ENCODE measurements at places on chromosomes 3 and 15. TPM values are rescaled to one million over a fixed set of nuclear protein-coding genes. Genes with fewer than 3 reads are reported as not detected.

Gene CLDN16
- total RNA-seq, result 1.8 TPM

DNA sequence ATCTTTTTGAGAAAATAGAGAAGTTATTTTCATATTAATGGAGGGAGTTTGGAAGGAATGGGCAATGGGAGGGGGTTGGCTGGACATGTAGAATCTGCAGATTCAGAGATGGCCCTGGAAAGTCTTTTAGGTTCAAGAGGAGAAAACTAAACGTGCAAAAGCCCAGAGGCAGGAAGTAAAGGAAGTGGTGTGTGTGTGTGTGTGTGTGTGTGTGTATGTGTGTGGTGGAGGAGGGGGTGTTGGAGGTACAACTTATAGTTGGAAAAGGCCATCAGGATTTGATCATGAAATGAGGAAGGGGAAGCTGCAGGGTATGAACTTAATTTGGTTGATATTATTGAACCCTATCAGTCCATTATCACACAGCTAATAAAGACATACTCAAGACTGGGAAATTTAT, 5.6 kb upstream of the LPP start:
- no peak for DNase-seq
- no peaks in the 10 kb centered on the region for H3K4me1 ChIP-seq
- no peak overlapping the region for H3K4me3 ChIP-seq
- H3K27me3 ChIP-seq, result no peaks in the 10 kb centered on the region

Gene LYZL4
- total RNA-seq, result not detected

GRCh38 chr3:40329071-40329470, 19.6 kb downstream of the EIF1B start:
- DNase-seq, result no peak
- H3K27me3 ChIP-seq, result no peaks in the 10 kb centered on the region
- no peak overlapping the region for H3K27ac ChIP-seq

- H3K4me1 ChIP-seq, result no peaks in the 10 kb centered on the region
- DNase-seq, result no peak
- no peak overlapping the region for H3K27ac ChIP-seq
- H3K4me3 ChIP-seq, result no peak overlapping the region
- H3K27me3 ChIP-seq, result no peaks in the 10 kb centered on the region
Measured at GRCh38 chr3:94362393-94362792, 299.5 kb downstream of the NSUN3 start.

GRCh38 chr3:193095366-193095765, 145.7 kb upstream of the PLAAT1 start:
- no peaks in the 10 kb centered on the region for H3K27me3 ChIP-seq
- DNase-seq, result peak; percentile 5
- no peaks in the 10 kb centered on the region for H3K36me3 ChIP-seq
- no peak overlapping the region for H3K4me3 ChIP-seq

DNA sequence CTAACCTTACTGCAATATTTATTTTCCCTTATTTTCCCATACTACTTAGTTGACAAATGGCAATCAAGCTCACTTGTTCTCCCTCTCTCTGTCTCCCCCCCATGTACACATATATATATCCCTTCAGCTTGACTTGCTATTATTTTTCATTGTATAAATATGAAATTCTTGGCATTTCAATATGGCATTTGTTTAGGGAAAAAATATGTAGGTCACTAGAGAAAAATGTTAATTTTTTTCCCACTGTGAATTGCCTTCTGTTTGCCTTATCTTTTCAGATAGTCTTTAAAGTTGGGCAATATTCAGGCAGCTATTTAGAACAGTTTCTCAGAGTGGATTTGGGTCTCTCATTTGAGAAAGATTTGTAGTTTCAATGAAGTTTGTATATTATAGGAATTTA, 62.8 kb upstream of the UTS2B start:
- H3K27me3 ChIP-seq, result no peaks in the 10 kb centered on the region
- H3K4me3 ChIP-seq, result no peak overlapping the region
- no peak for DNase-seq
- H3K27ac ChIP-seq, result no peak overlapping the region

DNA sequence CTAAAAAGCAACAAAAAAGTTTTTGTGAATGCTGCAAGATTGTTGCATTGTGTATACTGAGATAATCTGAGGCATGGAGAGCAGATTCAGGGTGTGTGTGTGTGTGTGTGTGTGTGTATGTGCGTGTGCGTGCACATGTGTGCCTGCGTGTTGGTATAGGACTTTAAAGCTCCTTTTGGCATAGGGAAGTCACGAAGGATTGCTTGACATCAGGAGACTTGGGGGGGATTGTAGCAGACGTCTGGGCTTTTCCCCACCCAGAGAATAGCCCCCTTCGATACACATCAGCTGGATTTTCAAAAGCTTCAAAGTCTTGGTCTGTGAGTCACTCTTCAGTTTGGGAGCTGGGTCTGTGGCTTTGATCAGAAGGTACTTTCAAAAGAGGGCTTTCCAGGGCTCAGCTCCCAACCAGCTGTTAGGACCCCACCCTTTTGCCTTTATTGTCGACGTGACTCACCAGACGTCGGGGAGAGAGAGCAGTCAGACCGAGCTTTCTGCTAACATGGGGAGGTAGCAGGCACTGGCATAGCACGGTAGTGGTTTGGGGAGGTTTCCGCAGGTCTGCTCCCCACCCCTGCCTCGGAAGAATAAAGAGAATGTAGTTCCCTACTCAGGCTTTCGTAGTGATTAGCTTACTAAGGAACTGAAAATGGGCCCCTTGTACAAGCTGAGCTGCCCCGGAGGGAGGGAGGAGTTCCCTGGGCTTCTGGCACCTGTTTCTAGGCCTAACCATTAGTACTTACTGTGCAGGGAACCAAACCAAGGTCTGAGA, 4.7 kb downstream of the BHLHE40 start:
- peak overlapping the region; percentile 96 for H3K4me3 ChIP-seq
- H3K27ac ChIP-seq, result peak overlapping the region; percentile 39
- peaks cover 11% of the 10 kb centered on the region for H3K36me3 ChIP-seq
- DNase-seq, result peak; percentile 51

DNA sequence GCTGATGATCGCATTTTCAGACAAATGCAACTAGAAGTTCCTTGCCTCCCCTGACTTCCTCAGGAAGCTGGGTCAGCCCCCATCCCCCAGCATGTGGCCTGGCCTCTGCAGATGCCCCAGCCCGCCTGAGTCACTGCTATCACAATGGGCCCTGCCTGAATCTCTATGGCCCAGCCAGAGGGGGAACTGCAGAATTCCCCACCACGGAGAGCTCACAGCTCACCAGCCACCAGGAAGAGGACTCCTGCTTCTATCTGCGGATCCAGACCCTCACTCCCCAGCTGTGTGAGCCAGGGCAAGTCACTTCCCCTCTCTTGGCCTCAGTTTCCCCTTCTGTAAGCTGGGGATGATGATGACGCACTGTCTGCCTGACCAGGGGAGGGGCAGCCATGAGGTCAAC, 6.9 kb downstream of the PLXND1 start:
- H3K27me3 ChIP-seq, result no peaks in the 10 kb centered on the region
- no peak overlapping the region for H3K4me3 ChIP-seq
- H3K27ac ChIP-seq, result no peak overlapping the region
- peaks cover 9% of the 10 kb centered on the region for H3K4me1 ChIP-seq
- no peak for DNase-seq

Gene TRIM71
- total RNA-seq, result 0.03 TPM

DNA sequence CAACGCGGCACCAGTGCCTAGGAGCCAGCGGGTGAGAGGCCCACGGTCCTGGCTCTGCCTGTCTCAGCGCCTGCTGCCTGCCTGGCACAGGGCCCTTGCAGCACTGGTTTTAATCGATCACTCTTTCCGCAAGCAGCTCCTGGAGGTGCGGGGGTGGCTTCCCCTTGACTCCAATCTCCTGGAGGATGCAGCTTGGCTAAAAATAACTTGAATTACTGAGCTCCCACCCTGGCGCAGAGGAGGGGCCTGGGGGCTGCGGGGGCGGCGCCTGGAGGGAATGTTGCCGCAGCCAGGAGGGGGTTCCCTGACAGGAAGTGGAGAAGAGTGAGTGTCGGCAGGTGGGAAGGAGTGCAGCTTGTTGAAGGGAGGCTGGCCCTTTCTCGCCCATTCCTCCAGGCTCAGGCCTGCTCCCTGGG, 9.9 kb upstream of the RPL29 start:
- peak; percentile 61 for DNase-seq
- H3K4me1 ChIP-seq, result peaks cover 6% of the 10 kb centered on the region
- no peak overlapping the region for H3K4me3 ChIP-seq
- no peaks in the 10 kb centered on the region for H3K27me3 ChIP-seq
- H3K36me3 ChIP-seq, result no peaks in the 10 kb centered on the region

DNA sequence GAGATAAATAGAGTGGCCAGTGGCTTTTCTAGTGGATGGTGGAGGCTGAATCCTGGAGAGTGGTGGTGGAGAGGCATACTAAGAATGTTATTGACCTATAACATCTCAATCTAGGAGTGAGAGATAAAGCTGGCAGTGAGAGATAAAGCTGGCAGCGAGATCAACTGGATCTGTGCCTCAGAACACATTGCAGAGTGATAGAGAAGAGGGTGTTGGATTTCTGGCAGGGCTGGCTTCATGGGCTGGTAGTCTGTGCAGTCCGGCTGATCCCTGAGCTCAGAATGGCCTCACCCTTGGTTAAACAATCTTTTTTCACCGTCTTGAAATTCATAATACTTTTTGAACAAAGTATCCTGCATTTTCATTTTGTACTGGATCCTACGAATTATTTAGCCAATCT, 221.2 kb downstream of the NLGN1 start:
- DNase-seq, result no peak
- no peak overlapping the region for H3K27ac ChIP-seq
- no peaks in the 10 kb centered on the region for H3K36me3 ChIP-seq
- no peaks in the 10 kb centered on the region for H3K27me3 ChIP-seq

DNA sequence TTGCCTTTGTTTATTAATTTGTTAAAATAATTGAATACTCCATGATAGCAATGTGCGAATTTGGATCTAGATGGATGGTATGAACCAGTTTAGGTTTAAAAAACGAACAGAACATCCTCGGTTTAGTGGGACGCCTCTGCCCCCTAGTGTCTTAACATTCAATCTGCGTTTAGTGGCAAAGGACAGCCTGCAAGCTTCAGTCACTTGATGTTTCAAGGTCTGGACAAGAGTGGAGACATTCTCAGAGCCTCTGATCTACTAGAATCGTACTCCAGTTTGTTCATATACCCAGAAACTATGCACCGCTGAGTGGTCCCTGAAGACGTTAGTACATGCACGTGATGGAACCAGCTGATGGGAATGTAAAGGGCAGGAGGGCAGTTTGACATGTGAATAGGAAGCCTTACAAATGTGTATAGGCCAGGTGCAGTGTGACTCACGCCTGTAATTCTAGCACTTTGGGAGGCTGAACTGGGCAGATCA, 17.8 kb upstream of the ATP13A4 start:
- H3K36me3 ChIP-seq, result no peaks in the 10 kb centered on the region
- H3K4me1 ChIP-seq, result no peaks in the 10 kb centered on the region
- H3K27ac ChIP-seq, result no peak overlapping the region
- no peaks in the 10 kb centered on the region for H3K27me3 ChIP-seq
- H3K4me3 ChIP-seq, result no peak overlapping the region
- DNase-seq, result peak; percentile 41

Gene SLC22A14
- not detected for total RNA-seq

GRCh38 chr3:134614955-134615354, 35.9 kb downstream of the KY start:
- H3K27me3 ChIP-seq, result no peaks in the 10 kb centered on the region
- no peaks in the 10 kb centered on the region for H3K36me3 ChIP-seq
- no peak for DNase-seq
- no peak overlapping the region for H3K4me3 ChIP-seq

DNA sequence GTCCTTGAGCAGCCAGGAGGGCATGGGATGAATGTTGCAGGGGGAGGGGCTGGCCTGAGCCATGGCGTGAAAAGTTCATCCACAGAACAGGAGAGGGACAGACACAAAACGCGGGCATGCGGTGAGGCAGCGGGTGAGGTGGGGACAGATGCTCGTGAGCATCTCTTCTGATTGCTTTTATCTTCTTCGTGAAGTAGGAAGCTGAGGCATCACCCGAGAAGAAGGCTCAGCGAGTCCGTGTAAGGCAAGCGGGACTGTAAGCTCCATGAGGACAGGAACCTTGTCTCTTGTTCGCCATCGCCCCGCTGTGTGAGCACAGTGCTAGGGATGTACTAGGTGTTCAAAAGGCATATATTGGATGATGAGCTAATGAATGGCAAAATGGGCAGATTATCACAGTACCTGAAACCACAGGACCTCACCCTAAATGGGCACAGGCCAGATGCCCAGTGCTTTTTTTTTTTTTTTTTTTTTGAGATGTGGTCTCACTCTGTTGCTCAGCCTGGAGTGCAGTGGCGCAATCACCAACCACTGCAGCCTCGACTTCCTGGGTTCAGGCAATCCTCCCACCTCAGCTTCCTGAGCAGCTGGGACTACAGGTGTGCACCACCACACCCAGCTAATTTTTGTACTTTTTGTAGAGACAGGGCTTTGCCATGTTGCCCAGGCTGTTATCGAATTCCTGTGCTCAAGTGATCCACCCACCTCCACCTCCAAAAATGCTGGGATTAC, 46.8 kb downstream of the CPN2 start:
- DNase-seq, result no peak
- no peak overlapping the region for H3K4me3 ChIP-seq
- no peaks in the 10 kb centered on the region for H3K27me3 ChIP-seq
- no peaks in the 10 kb centered on the region for H3K4me1 ChIP-seq
- no peaks in the 10 kb centered on the region for H3K36me3 ChIP-seq

Gene SERINC4
- not detected for total RNA-seq

DNA sequence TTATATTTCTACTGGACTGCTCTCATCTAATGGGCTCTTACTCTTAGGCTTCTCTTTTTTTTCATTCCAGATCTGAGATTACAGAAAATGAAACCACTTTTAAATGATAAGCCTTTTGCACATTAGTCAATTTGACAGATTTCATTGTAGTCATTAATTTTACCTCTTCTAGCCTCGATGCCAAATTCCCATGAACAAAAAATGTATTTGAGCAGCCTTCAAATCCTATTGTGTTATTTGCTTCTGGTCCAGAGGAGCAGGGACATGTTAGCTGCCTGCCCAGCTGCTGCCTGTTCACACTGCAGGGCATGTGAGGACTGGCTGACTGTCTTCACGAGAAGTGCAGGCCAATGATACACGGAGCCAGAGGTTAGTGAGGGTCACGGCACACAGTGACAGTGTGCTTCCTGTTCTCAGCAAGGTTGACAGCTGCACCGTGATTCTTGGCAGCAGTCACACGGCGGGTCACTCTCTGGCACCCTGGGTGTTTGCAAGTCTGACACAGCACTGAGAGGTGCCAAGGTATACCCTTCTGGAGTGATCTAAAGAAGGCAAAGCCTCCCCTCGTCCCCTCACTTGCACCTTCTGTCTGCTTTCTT, 40.8 kb downstream of the KAT2B start:
- no peaks in the 10 kb centered on the region for H3K27me3 ChIP-seq
- peaks cover 27% of the 10 kb centered on the region for H3K4me1 ChIP-seq
- H3K36me3 ChIP-seq, result no peaks in the 10 kb centered on the region
- H3K4me3 ChIP-seq, result no peak overlapping the region

Gene PRSS50
- total RNA-seq, result 0.38 TPM

- H3K36me3 ChIP-seq, result no peaks in the 10 kb centered on the region
- H3K27me3 ChIP-seq, result no peaks in the 10 kb centered on the region
- no peak for DNase-seq
- no peaks in the 10 kb centered on the region for H3K4me1 ChIP-seq
- H3K27ac ChIP-seq, result no peak overlapping the region
Measured at GRCh38 chr3:39541917-39542329, 74.4 kb downstream of the MOBP start.
